ENCODE measurements at places on chromosomes 13 and 19.

DNA sequence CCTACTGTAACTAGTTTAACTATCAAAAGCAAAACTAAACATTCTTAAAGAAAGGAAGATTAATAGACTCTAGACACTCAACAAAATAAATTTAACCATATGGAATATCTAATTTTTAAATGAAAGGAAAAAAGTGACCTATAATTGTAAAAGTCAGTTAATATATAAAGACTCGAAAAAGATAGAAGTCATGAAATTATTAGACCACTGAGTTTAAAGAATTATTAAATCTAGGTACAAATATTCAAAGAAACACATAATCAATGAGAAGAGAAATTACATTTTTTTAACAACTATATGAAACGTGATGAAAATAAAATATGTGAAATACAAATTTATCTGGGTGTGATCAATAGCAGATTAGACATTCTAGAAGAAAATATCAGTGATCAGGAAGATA, 706.8 kb upstream of the PCDH20 start:
- no peak for DNase-seq

GRCh38 chr13:87537951-87538350, 133.2 kb upstream of the SLITRK5 start:
- DNase-seq, result no peak

- DNase-seq, result peak; percentile 58
Measured at GRCh38 chr19:43554317-43554895, 20.9 kb downstream of the XRCC1 start.

- no peak for DNase-seq
Measured at GRCh38 chr19:6955082-6955481, 66.1 kb downstream of the MBD3L2B start.

DNA sequence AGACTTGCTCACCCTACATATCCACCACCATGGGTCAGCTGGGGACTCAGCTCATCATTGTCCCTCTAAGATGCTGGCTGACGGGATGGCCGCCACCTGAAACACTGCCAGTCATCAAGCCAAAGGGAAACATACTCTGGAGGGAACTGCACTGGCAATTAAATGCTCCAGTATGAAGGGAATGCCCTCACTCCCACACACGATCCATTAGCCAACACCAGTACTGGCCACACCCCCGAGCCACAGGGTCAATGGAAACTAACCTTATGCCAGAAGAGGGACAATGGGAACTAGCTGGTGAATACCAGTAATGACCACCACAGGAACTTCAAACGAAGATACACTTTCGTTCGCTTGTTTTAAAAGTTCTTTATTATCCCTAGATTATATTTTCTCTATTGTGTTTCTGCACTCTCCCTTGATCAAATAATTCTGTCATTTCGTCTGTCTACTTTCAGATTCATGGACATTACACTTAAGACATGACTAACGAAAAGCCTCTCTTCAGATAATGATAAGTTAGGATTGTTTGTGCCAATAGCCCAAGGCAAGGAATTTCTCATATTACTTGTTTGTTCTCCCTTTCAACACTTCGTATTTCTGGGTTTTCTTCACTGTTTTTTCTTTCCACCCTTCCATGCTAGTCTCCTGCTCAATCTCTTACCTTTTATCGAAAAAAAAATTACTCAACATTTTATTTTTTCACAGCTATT, 1.7 kb upstream of the ZNF507 start:
- no peak for DNase-seq

- no peak for DNase-seq
Measured at GRCh38 chr13:39038569-39039030, 344 bp downstream of the NHLRC3 start.

DNA sequence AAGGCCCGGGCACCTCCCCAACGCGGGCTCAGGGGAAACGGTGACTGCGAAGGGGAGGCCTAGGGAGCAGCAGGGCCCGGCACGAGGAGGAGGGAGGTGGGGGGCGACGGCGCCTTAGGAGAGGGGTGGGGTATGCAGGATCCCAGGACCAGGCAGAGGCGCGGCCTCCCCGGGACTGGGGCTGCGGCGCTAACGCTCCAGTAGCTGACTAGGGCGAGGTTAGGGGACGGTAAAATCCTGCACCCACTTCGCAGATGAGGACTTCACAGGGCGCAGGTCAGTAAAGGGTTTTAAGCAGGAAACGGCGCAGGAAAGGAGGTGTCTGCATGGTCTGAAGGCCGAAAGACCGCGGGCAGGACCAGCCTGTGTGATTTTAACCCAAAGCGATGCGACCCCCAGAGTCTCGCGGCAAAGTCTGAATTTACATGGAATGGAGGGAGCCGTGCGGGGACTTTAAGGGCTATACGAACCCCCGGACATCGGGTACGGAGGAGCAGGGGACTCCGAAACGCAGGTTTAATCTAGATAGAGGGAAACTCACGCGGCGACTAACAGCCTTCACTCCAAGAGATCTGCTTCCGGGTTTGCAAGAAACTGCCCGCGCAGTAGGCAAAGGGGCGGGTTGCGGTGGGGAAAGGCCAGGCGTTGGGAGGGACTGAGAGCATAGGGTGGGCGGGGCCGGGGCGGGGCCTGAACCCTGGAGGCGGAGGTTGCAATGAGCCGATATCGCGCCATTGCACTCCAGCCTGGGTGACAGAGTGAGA, at the start of gene ZNF665:
TSS of gene ZNF665 (minus strand) at position 588 of the 764 bp plus-strand sequence. CDS start 10,460 bp downstream, outside the sequence.
- DNase-seq, result peak; percentile 90

GRCh38 chr13:39777527-39778061, 122.1 kb downstream of the COG6 start:
- peak; percentile 40 for DNase-seq

- no peak for DNase-seq
Measured at GRCh38 chr13:27549406-27549981, 70.8 kb downstream of the LNX2 start.

Data from D341Med (cell line).